Activated T-helper 2 cell treated with anti-CD3 and anti-CD28 coated beads, Interferon-gamma antibody, Interleukin-2, Interleukin-4, amounts not matched to agents 10 μg/mL and 5 μg/mL and 100 μg/mL, durations not matched to agents 14 hours and 24 hours and 36 hours (primary cell): ENCODE measurements at places on chromosomes 13 and 19.
A peak's percentile ranks its signal among the peaks of the same experiment; 100 is the strongest.

- no peak overlapping the region for H3K27ac ChIP-seq
- H3K4me3 ChIP-seq = no peak overlapping the region
- H3K27me3 ChIP-seq = no peaks in the 10 kb centered on the region
- no peak for DNase-seq
- no peaks in the 10 kb centered on the region for H3K36me3 ChIP-seq
These were observed 713.8 kb upstream of the GPC6 start for GRCh38 chr13:92512852-92513251.

DNA sequence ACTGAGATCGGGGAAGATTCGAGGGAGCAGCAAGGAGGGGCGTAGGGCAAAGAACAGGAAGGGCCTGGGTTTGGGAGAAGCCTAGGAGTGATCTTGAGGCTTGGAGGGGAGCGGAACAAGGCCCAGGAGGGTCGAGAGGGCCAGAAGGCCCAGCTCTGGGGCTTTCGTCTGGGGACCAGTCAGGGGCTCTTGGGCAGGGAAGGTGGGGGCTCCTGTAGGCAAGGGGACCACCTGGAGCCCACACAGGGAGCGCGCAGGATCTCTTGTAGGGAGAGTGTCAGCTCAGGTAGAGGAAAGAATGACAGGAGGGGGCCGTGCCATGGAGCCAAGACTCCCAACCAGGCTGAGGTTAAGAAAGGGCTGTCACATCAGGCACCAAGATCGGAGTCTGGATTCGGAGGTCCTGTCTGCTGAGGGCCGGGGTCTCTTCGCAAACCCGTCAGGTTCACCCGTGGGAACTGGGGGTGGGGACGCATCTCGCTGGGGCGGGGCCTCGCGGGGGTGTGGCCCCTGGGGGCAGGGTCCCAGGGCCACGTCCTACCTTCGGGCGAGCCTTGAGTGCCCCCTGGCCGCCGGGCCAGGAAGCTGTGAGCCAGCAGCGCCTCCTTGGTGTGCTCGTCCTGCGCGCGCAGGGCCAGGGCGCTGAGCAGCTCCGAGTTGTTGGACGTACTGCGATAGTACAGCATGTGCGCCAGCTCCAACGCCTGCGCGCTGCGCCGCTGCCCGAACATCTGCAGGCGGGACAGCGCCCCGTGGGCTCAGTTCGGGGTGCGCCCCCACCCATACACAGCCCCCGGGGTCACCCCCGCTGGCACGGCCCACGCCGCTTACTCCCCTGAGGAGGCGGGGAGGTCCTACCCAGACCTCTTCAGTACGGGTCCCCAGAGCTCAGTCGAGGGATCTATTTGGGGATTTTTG lies 8.4 kb downstream of the EMP3 start:
- H3K4me3 ChIP-seq = peak overlapping the region; percentile 86
- peak overlapping the region; percentile 89 for H3K27ac ChIP-seq
- peaks cover 47% of the 10 kb centered on the region for H3K4me1 ChIP-seq
- H3K36me3 ChIP-seq = peaks cover 34% of the 10 kb centered on the region

DNA sequence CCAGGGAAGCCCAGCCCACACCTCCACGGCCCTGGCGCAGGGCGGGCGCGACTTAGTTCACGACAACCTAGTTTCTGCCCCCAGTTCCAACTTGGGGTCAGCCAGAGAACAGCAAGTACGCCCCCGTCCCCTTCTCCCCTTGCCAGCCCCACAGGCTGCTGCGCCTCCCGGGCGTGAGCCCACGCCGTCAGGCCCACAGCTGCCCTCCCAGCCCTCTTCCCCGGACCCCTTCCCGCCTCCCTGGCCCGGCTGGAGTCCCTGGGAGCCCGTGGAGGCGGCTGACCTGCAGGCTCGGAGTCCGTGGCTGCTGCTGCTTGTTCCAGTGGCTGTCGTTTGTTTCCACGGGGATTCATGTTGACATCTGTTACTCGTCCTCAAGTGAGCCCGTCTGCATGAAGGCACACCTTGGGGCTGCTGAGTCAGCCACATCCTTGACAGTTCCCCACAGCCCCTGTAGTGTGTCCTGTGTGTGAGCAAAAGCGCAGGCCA lies 86.0 kb downstream of the ATP11A start:
- no peak overlapping the region for H3K27ac ChIP-seq
- peaks cover 8% of the 10 kb centered on the region for H3K4me1 ChIP-seq

DNA sequence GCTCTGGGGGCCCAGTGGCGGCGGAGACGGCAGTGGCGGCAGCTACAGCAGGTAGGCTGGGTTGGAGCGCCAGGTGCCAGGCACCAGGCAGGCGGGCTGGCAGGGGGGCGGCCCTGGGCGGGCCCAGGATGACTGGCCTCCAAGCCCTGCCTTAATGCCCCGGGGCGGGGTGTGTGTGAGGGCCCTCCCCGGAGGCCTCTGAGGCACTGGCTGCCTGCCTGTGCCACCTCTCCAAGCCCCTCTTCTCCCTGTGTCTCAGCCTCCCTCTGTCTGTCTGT lies at the start of gene KLK11:
Gene KLK11, minus strand, starts transcription at position 63 of the 278 bp plus-strand sequence. CDS start 985 bp downstream, outside the sequence.
- DNase-seq = no peak
- H3K4me1 ChIP-seq = no peaks in the 10 kb centered on the region
- H3K4me3 ChIP-seq = no peak within 1 kb of the TSS
- H3K27ac ChIP-seq = no peak within 1 kb of the TSS
- no peaks in the 10 kb centered on the region for H3K36me3 ChIP-seq

DNA sequence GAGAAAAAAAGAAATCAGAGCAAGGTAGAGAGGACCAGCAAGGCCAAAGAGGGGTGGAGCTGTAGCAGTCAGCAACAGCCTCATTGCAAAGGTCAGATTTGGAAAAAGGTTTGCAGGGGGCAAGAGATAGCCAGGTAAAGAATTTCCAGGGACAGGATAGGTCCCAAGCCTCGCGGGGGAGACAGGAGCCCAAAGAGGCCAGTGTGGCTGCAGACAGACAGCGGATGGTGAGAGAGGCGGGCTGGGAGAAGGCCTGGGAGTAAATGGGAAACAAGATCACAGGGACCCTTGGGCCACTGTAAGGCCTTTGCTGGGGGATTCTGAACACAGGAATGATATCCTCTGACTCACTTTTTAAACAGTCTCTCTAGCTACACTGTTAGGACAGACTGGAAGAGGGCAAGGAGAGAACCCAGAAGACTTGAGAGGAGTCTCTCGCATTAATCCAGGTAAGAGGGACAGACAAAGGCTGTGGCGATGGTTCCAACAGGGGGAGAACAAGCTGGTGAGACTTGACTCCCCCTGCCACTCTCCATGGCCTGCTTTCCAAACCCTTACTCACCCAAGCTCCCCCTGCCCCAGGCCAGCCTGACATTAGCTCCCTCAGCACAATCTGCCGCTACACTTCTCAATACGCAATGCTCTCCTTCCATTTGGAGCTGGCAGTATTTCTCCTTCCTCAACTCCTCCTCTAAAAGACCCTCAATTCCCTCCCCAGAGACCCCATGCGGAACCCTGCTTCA lies 31.8 kb downstream of the DOCK9 start:
- peak overlapping the region; percentile 0 for H3K27ac ChIP-seq
- H3K27me3 ChIP-seq = no peaks in the 10 kb centered on the region
- DNase-seq = no peak
- peaks cover 10% of the 10 kb centered on the region for H3K36me3 ChIP-seq

GRCh38 chr13:53206455-53206854 lies 177.8 kb downstream of the OLFM4 start:
- no peaks in the 10 kb centered on the region for H3K36me3 ChIP-seq
- H3K27ac ChIP-seq = no peak overlapping the region
- no peak overlapping the region for H3K4me3 ChIP-seq
- H3K27me3 ChIP-seq = no peaks in the 10 kb centered on the region
- no peak for DNase-seq
- H3K4me1 ChIP-seq = no peaks in the 10 kb centered on the region

GRCh38 chr13:44895264-44895952 lies 93.9 kb downstream of the NUFIP1 start:
- H3K27me3 ChIP-seq = no peaks in the 10 kb centered on the region
- DNase-seq = no peak
- no peak overlapping the region for H3K27ac ChIP-seq
- H3K4me3 ChIP-seq = no peak overlapping the region

DNA sequence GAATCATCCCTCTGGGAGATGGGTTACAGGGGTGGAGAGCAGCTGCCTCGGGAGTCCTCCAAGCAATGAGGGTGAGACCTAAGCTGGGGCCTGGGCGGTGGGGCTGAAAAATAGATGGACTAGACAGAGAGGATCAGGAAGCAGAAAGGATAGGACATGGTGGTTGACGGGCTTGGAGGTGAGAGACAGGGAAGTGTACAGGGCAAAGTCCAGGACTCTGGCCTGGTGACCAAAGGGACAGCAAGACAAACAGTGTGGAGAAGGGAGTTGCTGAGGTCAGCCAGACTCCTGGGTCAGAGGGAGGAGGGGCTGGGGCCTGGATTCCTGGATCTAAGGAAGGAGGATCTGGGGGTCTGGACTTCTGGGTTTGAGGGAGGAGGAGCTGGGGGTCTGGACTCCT lies 5.5 kb downstream of the PHLDB3 start:
- H3K27ac ChIP-seq = no peak overlapping the region
- no peak for DNase-seq
- H3K4me3 ChIP-seq = no peak overlapping the region

- peak overlapping the region; percentile 83 for H3K4me3 ChIP-seq
- no peak for DNase-seq
- peaks cover 33% of the 10 kb centered on the region for H3K4me1 ChIP-seq
- H3K27ac ChIP-seq = peak overlapping the region; percentile 85
These were observed 967 bp downstream of the DBP start for GRCh38 chr19:48635966-48636858.

GRCh38 chr13:101522607-101523006 lies 70.1 kb downstream of the ITGBL1 start:
- H3K4me1 ChIP-seq = peaks cover 15% of the 10 kb centered on the region
- H3K4me3 ChIP-seq = no peak overlapping the region
- H3K36me3 ChIP-seq = no peaks in the 10 kb centered on the region
- no peak overlapping the region for H3K27ac ChIP-seq
- peaks cover 11% of the 10 kb centered on the region for H3K27me3 ChIP-seq

GRCh38 chr13:93375491-93375890 lies 148.9 kb downstream of the GPC6 start:
- no peaks in the 10 kb centered on the region for H3K36me3 ChIP-seq
- no peak overlapping the region for H3K27ac ChIP-seq
- DNase-seq = no peak
- no peak overlapping the region for H3K4me3 ChIP-seq

DNA sequence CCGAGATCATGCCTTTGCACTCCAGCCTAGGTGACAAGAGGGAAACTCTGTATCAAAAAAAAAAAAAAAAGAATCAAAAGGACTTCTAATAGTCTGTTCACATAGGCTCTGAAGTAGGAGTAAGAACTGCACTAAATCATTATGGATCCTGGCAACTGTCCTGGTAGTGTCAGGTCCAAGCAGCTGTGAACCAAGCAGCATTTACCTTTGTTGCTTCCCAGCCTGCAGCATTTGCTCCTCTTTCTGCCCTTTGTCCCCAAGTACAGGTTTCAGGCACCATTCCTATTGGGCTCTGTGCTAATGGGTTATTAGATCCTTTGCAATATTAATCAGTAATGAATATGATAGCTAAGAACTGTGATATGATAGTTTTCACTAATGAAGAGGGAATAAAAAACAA lies 77.4 kb upstream of the NBEA start:
- H3K4me1 ChIP-seq = no peaks in the 10 kb centered on the region
- no peak for DNase-seq
- H3K36me3 ChIP-seq = no peaks in the 10 kb centered on the region
- H3K27ac ChIP-seq = no peak overlapping the region
- H3K27me3 ChIP-seq = no peaks in the 10 kb centered on the region

GRCh38 chr19:7868326-7868670 lies 5.9 kb downstream of the PRR36 start:
- H3K27me3 ChIP-seq = peaks cover 42% of the 10 kb centered on the region
- DNase-seq = no peak
- H3K4me1 ChIP-seq = peaks cover 20% of the 10 kb centered on the region
- no peak overlapping the region for H3K27ac ChIP-seq
- no peaks in the 10 kb centered on the region for H3K36me3 ChIP-seq
- H3K4me3 ChIP-seq = peak overlapping the region; percentile 63

DNA sequence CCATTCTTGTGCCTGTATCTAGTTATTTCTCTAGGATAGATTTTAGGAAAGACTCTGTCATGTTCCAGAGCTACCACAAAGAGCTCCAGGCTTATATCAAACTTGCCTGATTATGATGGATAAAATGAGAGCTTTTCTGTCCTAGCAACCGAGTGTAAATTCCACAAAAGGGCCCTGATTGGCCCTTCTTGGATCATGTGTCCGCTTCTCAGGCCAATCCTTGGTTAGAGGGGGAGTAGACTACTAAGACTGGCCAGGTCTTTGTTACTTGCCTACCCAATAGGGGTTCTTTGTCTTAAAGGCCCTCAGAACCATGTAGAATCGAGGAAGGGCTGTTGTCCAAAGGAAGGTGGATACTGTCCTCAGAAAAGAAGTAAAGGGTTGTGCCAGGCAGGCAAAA lies 2.4 kb downstream of the DHX34 start:
- no peaks in the 10 kb centered on the region for H3K27me3 ChIP-seq
- no peak for DNase-seq

GRCh38 chr19:41849067-41849466 lies 4.2 kb downstream of the DMRTC2 start:
- H3K27me3 ChIP-seq = peaks cover 19% of the 10 kb centered on the region
- H3K36me3 ChIP-seq = no peaks in the 10 kb centered on the region
- no peak overlapping the region for H3K27ac ChIP-seq
- H3K4me3 ChIP-seq = no peak overlapping the region

- no peak for DNase-seq
- peak overlapping the region; percentile 62 for H3K27ac ChIP-seq
- no peaks in the 10 kb centered on the region for H3K36me3 ChIP-seq
- H3K4me1 ChIP-seq = peaks cover 47% of the 10 kb centered on the region
- H3K27me3 ChIP-seq = no peaks in the 10 kb centered on the region
These were observed 15.6 kb downstream of the ELL start for GRCh38 chr19:18506101-18506930.

- no peaks in the 10 kb centered on the region for H3K4me1 ChIP-seq
- H3K36me3 ChIP-seq = no peaks in the 10 kb centered on the region
- no peak for DNase-seq
- no peaks in the 10 kb centered on the region for H3K27me3 ChIP-seq
- no peak overlapping the region for H3K4me3 ChIP-seq
- no peak overlapping the region for H3K27ac ChIP-seq
These were observed 72.6 kb downstream of the SIPA1L3 start for GRCh38 chr19:37979547-37980082.

DNA sequence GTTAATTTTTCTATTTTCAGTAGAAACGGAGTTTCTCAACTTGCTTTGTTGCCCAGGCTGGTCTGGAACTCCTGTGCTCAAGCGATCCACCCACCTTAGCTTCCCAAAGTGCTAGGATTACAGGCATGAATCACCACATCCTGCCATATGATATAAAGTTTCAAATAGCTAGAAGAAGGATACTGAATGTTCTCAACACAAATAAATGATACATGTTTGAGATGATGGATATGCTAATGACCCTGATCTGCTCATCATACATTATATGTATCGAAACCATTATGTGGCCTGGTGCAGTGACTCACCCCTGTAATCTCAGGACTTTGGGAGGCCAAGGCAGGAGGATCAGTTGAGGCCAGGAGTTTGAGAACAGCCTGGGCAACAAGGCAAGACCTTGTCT lies 11.5 kb downstream of the CIB3 start:
- no peak overlapping the region for H3K4me3 ChIP-seq
- H3K36me3 ChIP-seq = peaks cover 12% of the 10 kb centered on the region
- H3K4me1 ChIP-seq = peaks cover 18% of the 10 kb centered on the region
- DNase-seq = no peak
- H3K27ac ChIP-seq = peak overlapping the region; percentile 58
